ENCODE measurements at places on chromosomes 1 and 21.

DNA sequence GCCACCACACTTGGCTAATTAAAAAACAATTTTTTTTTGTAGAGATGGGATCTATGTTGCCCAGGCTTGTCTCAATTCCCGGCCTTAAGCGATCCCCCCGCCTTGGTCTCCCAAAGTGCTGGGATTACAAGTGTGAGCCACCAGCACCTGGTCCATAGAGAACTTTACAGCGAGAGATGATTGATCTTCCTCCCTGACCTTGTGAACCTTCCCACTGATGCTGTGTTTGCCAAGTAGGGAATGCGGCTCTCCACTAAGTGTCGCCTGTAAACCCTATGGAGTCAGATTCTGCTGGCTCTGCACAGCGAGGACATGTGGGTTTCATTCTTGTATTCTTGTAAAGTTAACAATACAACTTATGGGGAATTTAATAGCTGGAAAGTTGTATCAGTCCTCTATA lies 81.3 kb upstream of the LYST start:
- DNase-seq: no peak

GRCh38 chr1:157517016-157517415 lies 35.3 kb downstream of the FCRL5 start:
- DNase-seq: no peak

- DNase-seq: no peak
Measured at GRCh38 chr1:19885821-19886220, 3.6 kb downstream of the OTUD3 start.

- DNase-seq: no peak
Measured at GRCh38 chr1:234111458-234112142, 207.1 kb downstream of the SLC35F3 start.

DNA sequence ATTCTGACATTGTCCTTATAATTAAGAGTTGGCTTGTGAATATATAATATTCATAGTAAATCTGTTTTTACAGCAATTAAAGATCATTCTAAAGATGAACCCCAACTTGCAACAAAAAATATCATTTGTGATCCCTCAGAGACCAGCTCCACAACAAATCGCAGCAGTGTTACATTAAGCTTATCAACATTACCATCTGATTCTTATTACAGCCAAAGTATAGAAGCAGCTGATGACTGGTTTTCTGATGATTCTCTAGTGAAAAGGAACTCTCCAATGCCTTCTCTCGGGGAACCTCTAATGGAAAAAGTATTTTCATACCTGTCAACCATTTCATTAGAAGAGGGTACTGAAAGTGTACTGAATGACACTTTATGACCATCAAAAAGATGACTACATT lies 45.4 kb downstream of the C1orf185 start:
- no peak for DNase-seq

DNA sequence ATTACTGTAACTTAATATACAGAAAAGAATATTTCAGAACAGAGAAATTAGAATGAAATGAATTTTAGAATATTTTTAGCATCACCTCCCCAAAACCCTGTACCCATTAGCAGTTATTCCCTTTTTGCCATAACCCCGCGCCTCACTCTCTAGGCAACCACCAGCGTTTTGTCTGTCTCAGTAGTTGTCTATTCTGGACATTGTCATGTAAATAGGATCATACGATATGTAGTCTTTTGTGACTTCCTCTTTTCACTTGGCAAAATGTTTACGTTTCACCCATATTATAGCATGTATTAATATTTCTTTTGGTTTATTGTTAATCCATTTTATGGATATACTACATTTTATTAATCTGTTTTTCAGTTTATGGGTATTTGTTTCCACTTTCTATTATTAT lies 24.9 kb downstream of the SOAT1 start:
- no peak for DNase-seq

- no peak for DNase-seq
Measured at GRCh38 chr1:181858135-181858534, 203.4 kb downstream of the ZNF648 start.

DNA sequence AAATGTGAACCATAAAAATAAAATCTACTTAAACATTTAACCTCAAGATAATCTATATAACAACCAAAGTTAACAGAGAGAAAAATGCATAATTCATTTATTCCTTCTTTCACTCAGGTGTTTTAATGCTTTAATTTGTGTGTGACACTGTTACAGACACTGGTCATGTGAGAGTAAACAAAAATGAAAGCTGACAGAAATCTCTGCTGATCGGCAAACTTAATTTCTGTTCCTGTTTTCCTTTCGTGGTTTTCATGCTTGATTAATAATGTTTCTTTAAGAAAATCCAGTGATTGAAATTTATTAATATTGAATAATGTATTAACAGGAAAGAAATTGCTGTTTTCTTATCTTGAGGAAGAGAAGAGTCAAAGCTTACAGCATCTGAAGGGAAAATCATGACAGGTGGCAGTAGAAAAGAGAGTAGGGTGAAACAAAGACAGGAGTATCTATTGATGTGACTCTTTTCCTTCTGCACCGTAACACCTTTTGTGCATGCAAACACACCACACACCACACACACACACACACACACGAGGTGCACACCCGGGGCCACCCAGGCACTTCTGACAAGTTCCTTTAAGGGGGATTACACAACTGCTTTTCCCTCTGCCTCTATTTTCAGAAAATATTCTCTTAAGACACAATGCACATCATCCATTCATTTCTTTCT lies 1.6 kb downstream of the OR2AK2 start:
- DNase-seq: no peak

GRCh38 chr1:87941337-87941946 lies 612.8 kb downstream of the LMO4 start:
- no peak for DNase-seq

- no peak for DNase-seq
Measured at GRCh38 chr1:1782399-1783221, 4.3 kb upstream of the NADK start.

- no peak for DNase-seq
Measured at GRCh38 chr1:75165264-75165663, 31.1 kb downstream of the LHX8 start.

DNA sequence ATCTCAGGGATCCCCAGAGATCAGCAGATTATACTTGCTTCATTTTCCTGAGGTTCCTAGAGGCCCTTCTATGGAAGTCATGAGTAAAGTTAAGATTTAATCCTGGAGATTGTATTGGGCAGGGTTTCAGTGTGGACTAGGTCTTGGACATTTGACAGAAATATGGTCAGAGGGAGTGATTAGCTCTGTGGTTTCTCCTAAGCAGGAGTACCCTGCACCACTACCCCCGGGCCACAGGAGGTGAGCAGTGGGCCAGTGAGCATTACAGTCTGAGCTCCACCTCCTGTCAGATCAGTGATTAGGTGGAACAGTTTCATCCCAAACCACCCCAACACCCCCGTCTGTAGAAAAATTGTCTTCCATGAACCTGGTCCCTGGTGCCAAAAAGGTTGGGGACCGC lies 43.2 kb downstream of the PHACTR4 start:
- no peak for DNase-seq

DNA sequence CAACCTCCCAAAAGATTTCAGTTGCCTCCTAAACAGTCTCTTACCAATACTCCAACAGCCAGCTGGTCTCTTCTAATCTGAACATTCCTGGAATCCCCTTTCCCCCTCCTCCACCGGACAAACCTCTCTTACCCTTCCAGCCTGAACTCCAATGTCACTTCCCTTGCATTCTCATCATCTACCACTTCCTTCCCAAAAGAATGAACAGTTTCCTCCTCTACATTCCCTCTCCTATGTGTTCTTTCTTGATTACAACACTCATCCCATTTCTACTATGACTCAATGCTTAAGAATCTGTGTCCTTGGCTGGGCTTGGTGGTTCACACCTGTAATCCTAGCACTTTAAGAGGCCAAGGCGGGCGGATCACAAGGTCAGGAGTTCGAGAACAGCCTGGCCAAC lies 417.1 kb downstream of the SETD4 start:
- no peak for DNase-seq

DNA sequence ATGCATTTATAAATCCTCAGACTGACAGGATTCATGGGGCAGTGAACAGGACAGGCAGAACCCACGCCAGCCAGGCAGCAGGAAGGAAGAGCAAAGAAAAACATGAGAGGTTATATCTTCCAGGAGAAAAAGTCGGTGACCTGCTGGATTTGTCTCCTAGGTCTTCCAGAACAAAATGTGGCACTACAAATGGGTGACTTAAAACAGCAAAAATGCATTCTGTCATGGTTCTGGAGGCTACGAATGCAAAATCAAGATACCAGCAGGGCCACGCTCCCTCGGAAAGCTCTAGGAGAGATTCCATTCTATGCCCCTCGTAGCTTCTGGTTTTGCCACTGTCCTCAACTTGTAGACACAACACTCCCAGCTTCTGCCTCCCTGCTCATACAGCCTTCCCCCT lies 63.4 kb downstream of the PSMG1 start:
- no peak for DNase-seq

DNA sequence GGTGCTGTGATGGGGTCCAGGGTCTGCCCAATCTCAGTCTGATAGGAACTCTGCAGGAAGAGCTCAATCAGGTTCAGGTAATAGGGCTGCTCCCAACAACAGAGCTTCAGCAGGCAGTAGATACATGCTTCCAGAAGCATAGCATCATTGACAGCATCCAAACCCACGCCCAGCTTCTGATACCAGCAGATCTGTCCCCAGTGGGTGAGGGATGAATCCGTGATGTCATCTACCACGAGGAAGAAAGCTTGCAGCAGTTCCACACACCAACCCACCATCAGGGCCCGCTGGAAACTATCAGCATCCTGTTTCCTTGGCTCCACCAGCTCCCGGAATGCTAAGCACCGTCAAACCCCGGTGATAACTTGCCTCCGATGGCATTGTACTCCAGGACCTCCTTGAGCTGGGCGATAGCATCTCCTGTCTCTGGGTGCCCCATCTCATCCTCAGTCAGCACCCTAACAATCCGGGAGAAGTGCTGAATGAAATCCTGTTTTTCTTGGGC lies 14.7 kb downstream of the NEK2 start:
- no peak for DNase-seq

DNA sequence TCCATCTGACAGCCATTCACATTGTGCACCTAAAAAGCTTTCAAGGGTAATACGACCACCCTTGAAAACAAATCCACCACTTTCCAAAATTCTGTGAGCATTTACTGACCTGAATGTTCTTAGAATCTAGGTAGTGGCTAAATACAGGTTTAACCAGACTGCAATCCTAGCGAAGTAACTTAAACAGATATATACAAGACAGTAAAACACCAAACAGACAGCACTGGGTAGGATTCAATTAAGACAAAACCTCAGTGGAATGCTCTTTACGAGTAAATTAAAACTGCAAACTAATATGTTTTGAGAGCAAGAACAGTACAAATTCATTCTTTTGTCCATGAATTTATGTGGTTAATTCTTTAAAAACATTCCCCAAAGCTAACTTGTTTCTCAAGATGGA lies 354.2 kb upstream of the ESRRG start:
- no peak for DNase-seq

- no peak for DNase-seq
Measured at GRCh38 chr1:6962996-6963911, 178.0 kb downstream of the CAMTA1 start.

- DNase-seq: no peak
Measured at GRCh38 chr1:242081446-242081845, 82.5 kb upstream of the MAP1LC3C start.

DNA sequence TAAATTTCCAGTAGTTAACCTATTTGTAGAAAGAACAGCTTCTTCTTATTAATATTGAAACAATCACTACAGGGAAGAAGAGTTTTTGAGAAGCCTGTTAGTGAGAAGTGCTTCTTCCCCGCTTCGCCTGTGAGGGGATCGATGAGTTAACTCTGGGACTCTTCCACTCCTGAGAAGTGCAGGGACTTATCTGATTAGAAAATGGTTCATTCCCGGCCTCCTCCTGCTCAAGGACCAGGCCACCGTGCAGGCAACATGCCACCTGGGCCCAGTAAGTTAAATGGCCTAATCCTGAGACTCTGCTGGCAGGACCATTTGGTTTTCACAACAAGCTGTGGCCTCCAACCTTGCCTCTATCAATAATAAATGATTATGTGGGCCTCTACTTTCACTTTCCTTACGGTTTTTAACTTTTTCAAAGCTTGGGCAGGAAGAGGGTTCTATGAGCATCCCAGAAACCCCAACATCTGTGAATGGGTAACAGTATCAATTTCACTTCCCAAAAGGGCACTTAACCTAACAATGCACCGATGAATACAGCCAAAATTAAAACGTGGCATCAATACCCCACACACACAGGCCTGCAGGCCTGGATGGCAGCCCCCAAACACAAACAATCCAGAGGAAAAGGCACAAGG lies 33.1 kb downstream of the SIPA1L2 start:
- no peak for DNase-seq

DNA sequence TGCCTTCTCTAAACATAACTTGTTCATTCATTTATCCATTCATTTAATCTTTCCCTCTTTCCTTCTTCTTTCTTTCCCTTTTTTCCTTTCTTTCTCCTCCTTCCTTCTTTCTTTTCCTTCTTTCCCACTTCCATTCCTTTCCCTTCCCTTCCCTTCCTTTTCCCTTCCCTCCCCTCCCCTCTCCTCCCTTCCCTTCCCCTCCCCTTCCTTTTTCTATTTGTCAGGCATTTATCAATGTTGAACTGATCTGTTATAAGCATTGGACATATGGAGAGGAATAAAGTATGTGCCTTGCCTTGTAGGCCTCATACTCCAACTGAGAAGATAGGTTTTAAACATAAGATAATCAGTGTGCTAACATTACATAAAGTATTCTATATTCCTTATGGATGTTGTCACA lies 23.7 kb upstream of the ATP6V1G3 start:
- no peak for DNase-seq

GRCh38 chr1:77467741-77468140 lies 185.9 kb downstream of the AK5 start:
- no peak for DNase-seq

DNA sequence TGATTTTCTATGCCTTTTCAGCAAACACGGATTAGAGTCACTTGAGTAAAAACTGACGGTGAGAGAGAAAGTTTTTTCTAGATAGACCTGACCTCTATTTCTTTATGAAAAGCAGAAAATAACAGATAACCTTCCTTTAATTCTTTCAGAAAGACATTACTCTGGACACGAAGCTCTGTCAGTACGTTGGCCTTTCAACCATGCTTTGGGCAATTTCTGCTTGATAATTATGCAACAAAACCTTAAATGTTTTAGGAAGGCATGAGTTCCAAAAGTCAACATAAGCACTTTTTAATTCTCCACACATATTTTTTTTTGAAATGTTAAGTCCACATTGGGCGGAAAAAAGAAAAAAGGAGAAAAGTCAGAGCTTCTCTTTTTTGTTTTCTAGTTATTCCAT lies 137.8 kb downstream of the AKT3 start:
- DNase-seq: no peak

- DNase-seq: no peak
Measured at GRCh38 chr1:227544067-227545050, 19.0 kb upstream of the ZNF678 start.

Measured in GOT3 (cell line).